ENCODE measurements at places on chromosomes 16 and 17. TPM values are rescaled to one million over a fixed set of nuclear protein-coding genes. Genes with fewer than 3 reads are reported as not detected.

The ATP2C2 gene
- total RNA-seq, result not detected

- no peak for DNase-seq
These were observed 37.5 kb downstream of the ADCY7 start for GRCh38 chr16:50303605-50304466.

DNA sequence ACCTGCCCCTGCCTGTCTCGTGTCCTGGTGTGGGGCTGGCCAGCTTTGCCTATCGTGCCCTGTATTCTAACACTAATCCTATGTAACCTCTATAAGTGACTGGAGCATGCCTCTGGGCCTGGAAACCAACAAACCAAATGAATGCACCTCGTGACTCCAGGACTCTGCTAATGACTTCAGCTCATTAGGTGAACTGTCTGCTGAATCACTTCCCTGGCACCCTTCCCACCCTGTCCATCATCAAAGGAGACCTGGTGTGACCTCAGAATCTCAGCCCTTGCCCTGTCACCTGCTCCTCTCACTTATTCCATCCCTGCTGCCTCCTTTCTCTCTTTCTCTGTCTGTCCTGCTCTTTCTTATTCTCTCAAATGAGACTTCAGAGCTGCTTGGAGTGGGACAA lies 322.4 kb downstream of the CBLN1 start:
- no peak for DNase-seq

The CDYL2 gene
- 7.4 TPM for total RNA-seq

The TOX3 gene
- not detected for total RNA-seq
